Activated B cell treated with CpG ODN at 0.5 μM for 24 hours (primary cell): ENCODE measurements at places on chromosomes 3 and 15.

- peaks cover 11% of the 10 kb centered on the region for H3K27me3 ChIP-seq
- no peak for DNase-seq
- H3K27ac ChIP-seq = no peak overlapping the region
- H3K36me3 ChIP-seq = no peaks in the 10 kb centered on the region
Measured at GRCh38 chr3:53067567-53067966, 21.7 kb upstream of the SFMBT1 start.

GRCh38 chr3:28089527-28089897 lies 151.9 kb upstream of the CMC1 start:
- no peaks in the 10 kb centered on the region for H3K27me3 ChIP-seq
- no peak overlapping the region for H3K27ac ChIP-seq
- H3K4me1 ChIP-seq = no peaks in the 10 kb centered on the region
- H3K36me3 ChIP-seq = no peaks in the 10 kb centered on the region
- no peak for DNase-seq
- H3K4me3 ChIP-seq = no peak overlapping the region

DNA sequence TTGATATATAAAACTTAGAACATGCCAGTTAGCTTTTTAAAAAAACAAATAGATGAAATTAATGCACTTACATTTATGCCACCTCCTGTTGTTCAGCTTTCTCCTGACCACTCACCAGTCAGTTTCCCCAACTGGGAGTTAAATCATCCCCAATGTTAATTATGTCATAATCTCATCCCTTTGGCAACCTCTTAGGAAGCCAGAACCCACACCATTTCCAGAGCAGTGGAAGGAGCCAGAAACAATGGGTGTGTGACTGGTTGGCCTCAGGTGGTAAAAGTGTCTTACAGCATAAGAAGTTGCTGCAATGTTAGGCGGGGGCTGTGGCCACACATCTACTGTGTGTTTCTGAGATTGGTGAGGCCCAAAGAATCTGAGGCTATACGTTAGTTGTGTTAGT lies 46.5 kb upstream of the MITF start:
- no peak for DNase-seq

GRCh38 chr15:32866454-32867312 lies 148.9 kb downstream of the GREM1 start:
- no peak overlapping the region for H3K27ac ChIP-seq
- no peaks in the 10 kb centered on the region for H3K36me3 ChIP-seq
- H3K4me3 ChIP-seq = no peak overlapping the region

- H3K36me3 ChIP-seq = no peaks in the 10 kb centered on the region
- H3K27ac ChIP-seq = no peak overlapping the region
- H3K27me3 ChIP-seq = no peaks in the 10 kb centered on the region
Measured at GRCh38 chr15:53437985-53438841, 321.2 kb downstream of the WDR72 start.

DNA sequence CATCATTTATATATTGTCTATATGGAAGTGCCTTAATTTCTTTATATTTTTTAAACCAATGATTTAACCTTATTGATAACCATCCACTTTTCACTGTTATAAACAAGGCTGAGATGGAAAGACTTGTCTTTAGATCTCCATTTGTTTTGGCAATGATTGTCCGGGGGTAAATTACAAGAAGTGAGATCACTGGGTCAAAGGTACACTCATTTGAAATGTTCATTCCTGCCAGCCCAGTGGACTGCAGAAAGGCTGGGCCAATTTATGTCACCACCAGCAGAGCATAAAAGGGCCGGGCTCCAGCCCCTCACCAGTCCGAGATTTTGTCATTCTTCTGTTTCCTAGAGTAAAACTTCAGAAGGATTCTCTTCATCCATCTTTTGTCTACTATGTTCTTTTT lies 93.6 kb upstream of the NEO1 start:
- no peaks in the 10 kb centered on the region for H3K36me3 ChIP-seq
- no peaks in the 10 kb centered on the region for H3K4me1 ChIP-seq
- no peak overlapping the region for H3K27ac ChIP-seq
- peaks cover 3% of the 10 kb centered on the region for H3K27me3 ChIP-seq

DNA sequence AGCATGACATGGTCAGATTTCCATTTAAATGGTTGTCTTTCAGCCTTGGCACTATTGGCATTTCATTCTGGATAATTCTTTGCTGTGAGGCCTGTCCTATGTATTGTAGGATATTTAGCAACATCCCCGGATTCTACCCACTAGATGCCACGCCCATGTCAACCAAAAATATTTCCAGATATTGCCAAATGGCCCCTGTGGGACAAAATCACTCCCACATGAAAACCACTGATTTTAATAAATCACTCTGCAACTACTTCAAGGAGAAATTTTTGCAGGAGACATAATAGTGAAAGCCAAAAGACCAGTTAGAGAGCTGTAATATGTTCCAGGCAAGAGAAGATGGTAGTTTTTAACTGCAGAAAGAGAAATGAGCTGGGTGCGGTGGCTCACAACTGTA lies 55.9 kb upstream of the RARB start:
- no peak overlapping the region for H3K4me3 ChIP-seq
- H3K27me3 ChIP-seq = no peaks in the 10 kb centered on the region
- no peaks in the 10 kb centered on the region for H3K36me3 ChIP-seq
- H3K4me1 ChIP-seq = no peaks in the 10 kb centered on the region

- H3K36me3 ChIP-seq = no peaks in the 10 kb centered on the region
- DNase-seq = no peak
Measured at GRCh38 chr3:150022381-150023238, 51.9 kb upstream of the PFN2 start.

GRCh38 chr3:66355394-66355793 lies 134.6 kb downstream of the SLC25A26 start:
- no peaks in the 10 kb centered on the region for H3K27me3 ChIP-seq
- no peak overlapping the region for H3K4me3 ChIP-seq
- no peak for DNase-seq
- H3K27ac ChIP-seq = no peak overlapping the region
- no peaks in the 10 kb centered on the region for H3K4me1 ChIP-seq

- no peak overlapping the region for H3K27ac ChIP-seq
- H3K4me3 ChIP-seq = no peak overlapping the region
- H3K27me3 ChIP-seq = peaks cover 10% of the 10 kb centered on the region
- no peaks in the 10 kb centered on the region for H3K36me3 ChIP-seq
Measured at GRCh38 chr3:38062809-38063208, 23.8 kb downstream of the DLEC1 start.

- H3K4me3 ChIP-seq = no peak overlapping the region
- H3K36me3 ChIP-seq = peaks cover 69% of the 10 kb centered on the region
- H3K27me3 ChIP-seq = no peaks in the 10 kb centered on the region
- DNase-seq = no peak
Measured at GRCh38 chr15:41464889-41465580, 28.6 kb upstream of the ITPKA start.
